ENCODE measurements at places on chromosomes 5 and 9. TPM values are rescaled to one million over a fixed set of nuclear protein-coding genes. Genes with fewer than 3 reads are reported as not detected.
A peak's percentile ranks its signal among the peaks of the same experiment; 100 is the strongest.

FYB1 gene
- total RNA-seq, result 53.7 TPM

FIBCD1 gene
- total RNA-seq, result 0.25 TPM

DNA sequence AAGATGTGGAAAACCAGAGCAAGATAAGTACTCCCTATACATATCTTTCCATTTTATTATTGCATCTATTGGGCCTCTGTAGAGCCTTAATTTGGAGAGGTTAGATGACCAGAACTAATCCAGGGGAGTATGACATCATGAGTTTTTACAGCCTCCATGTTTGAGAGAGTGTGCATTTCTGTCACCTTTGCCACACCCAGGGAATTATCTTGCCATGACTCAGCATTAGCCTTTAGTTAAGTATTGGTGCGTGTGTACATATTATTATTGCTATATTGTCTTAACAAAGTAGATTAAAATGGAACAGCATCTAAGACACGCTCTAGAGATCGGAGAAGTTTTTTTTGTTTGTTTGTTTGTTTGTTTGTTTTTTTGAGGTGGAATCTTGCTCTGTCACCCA is 27.6 kb downstream of the DIMT1 start:
- H3K27me3 ChIP-seq, result no peaks in the 10 kb centered on the region
- peaks cover 6% of the 10 kb centered on the region for H3K36me3 ChIP-seq
- no peaks in the 10 kb centered on the region for H3K4me1 ChIP-seq
- no peak overlapping the region for H3K27ac ChIP-seq

DNA sequence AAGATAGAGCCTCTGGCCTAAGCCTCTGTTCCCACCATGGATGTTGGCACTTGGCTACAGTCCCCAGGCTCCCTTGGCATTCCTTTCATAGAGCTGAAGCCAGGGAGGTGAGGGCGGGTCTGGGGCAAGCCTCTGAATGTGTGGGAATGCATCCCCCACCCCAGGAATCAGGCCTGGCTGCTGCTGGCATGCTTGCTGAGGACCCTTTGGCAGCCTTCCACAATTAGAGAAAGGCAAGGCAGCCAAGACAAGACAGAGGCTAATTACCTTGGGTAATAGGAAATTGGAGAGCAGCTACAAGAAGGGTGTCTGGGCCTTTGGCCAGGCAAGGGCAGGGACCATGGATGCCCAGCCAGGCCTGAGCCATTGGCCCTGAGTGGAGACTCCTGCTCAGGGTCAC is 204.4 kb upstream of the TRIM32 start:
- peaks cover 2% of the 10 kb centered on the region for H3K4me1 ChIP-seq
- no peak overlapping the region for H3K27ac ChIP-seq
- H3K27me3 ChIP-seq, result no peaks in the 10 kb centered on the region
- H3K36me3 ChIP-seq, result no peaks in the 10 kb centered on the region
- H3K4me3 ChIP-seq, result no peak overlapping the region

DNA sequence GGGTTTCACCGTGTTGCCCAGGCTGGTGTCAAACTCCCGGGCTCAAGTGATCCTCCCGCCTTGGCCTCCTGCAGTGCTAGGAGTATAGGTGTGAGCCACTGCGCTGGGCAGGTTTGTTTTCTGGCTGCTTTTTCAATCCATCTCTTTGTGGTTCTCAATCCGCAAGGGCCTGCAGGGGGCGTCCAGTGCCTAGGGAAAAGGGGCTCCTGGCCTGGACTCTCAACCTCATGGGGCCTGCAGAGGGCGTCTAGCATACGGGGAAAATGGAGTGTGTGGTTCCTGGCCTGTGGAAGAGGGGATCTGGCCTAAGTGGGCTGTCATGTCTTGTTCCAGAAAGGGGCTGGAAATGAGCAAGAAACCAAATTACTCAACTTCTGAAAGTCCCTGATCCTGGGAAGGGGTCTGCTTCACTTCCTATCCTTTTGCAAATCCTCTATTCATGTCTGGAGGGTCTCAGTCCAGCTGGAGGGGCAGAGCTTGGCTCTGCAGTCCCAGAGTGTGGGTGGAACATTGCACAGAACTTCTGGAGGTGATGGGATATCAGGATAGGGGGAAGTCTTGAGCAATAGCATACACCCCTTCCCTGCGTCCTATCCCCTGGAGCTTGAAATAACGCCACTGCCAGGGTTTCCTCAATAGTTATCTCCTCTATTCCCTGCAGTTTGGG is 12.7 kb upstream of the CCL27 start:
- no peak overlapping the region for H3K27ac ChIP-seq
- DNase-seq, result peak; percentile 82
- no peaks in the 10 kb centered on the region for H3K27me3 ChIP-seq
- H3K36me3 ChIP-seq, result no peaks in the 10 kb centered on the region

DNA sequence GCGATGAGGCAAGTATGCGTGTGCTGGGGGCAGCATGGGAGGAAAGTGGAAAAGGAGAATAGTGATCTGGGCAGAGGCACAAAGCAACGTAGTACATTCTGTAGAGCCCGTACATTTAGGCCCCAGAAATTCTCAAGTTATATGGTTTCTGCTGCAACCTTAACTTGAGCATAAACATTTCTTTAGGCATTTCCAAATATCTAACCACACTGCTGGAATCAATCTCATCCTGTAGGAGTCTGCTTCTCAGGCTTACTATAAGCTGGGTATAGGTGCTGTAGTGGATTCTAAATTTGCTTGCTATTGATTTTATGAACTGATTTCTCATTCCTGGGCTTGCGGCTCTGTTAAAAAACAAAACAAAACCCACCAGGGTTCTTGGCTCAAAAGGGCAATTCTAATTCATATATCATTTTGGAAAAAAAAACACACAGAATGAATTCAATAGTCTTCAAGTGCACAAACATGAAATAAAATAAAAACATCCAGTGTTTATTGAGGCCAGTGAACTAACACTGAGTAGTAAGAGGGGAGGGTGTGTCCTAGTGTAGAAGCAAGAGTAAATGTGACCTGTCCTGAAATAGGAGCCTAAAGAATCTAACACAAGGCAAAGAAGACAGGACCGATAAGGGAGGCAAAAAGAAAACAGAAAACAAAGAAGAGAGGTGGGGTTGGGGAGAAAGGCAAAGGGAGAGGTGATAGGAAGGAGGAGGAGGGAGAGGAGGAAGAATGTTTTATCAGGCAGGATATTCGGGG is 145.5 kb upstream of the LHFPL2 start:
- H3K36me3 ChIP-seq, result no peaks in the 10 kb centered on the region
- no peaks in the 10 kb centered on the region for H3K27me3 ChIP-seq
- H3K27ac ChIP-seq, result no peak overlapping the region
- DNase-seq, result no peak

Measured in kidney (tissue), 22 donors.